Activated CD4-positive, alpha-beta memory T cell treated with anti-CD3 and anti-CD28 coated beads, Interleukin-2, amount 10 ng/mL, durations not matched to agents 7 days and 5 days (primary cell): ENCODE measurements at places on chromosomes 7 and 10. TPM values are rescaled to one million over a fixed set of nuclear protein-coding genes. Genes with fewer than 3 reads are reported as not detected.

DNA sequence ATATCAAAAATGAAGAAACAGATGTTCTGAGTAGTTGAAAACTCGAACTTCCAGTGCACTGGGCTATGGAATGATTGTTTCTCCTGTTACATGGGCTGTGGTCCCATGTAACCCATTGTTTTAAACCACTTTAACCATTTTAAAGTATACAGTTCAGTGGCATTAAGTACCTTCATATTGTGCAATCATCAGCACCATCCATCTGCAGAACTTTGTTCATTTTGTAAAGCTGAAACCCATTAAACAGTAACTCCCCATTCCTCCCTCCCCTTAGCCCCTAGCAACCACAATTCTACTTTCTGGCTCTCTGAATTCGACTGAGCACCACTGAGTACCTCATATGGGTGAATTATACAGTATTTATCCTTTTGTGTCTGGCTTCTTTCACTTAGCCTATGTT, 217.4 kb downstream of the LRMDA start:
- no peak for DNase-seq
- H3K27ac ChIP-seq = no peak overlapping the region
- H3K27me3 ChIP-seq = peaks cover 2% of the 10 kb centered on the region

DNA sequence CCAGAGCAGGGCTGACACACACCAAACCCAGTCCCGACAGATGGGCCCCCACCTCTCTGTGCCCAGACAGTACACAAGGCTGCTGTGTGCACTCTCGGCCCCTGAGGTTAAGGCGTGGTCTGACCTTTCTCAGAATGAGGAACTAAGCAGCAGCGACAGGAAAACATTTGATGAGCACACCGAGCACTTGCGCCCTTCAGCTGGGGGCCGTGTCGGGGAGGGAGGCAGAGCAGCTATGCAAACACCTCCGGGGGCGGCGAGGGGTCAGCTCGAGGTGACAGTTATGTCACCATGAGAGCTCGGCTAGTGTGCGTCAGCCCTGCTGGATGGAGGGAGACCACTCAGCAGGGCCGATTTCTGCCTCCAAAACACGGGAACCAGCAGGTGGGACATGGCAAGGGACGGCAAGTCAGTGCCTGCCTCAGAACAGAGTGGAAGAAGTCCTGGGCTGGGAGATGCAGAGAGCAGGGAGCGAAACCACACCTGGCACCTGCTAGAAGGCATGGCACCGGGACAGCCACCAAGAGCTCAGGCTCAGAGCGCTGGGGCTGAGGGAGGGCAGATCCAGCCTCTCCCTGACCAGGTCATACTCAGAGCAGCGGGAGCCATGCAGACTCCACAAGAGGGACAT, 57.4 kb downstream of the CHST15 start:
- no peaks in the 10 kb centered on the region for H3K36me3 ChIP-seq
- peaks cover 8% of the 10 kb centered on the region for H3K27me3 ChIP-seq

GPR26 gene
- not detected for total RNA-seq

DNA sequence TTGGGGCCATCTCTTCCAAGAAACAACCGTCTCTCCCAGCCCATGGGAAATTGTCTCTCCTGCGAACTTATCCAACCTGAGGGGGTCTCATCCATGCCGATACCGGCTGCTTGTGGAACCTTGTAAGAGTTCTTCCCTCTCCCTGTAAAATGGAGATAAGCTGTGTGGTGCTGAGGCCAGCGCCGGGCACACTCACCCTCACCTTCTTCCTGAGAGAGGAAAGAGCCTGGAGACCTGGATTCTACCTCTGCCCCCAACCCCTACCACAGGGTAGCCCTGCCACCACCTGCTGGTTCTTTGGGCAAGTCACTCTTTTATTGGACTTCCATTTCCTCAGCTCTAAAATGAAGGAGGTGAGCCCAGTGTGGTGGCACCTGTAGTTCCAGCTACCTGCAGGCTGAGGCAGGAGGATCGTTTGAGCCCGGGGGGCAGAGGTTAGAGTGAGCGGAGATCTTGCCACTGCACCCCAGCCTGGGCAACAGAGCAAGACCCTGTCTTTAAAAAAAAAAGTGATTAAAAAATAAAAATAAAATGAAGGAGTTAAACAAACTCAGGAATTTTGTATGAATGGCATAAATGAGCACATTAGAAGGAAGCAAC, 38.4 kb upstream of the PSAP start:
- peak overlapping the region; percentile 71 for H3K4me3 ChIP-seq
- H3K4me1 ChIP-seq = peaks cover 10% of the 10 kb centered on the region
- DNase-seq = no peak

DNA sequence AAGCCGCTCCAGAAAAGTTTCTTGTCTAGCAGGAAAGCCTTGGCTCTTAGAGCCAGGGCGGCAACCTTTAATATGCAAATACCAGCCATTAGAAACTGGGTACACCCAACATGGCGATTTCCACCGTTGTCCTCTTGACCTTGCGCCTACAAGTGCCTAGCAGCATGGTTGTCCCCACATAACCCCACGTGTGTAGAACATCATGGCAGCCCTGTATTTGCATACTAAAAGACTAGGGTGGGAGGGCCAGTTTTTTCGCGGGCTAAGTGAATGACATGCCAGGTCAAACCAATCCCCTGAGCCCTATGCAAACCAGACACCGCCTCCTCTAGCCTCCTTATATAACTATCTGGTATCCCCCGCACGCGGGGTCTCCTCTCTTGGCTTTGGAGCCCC, 58.4 kb upstream of the FZD8 start:
- H3K27ac ChIP-seq = no peak overlapping the region
- no peaks in the 10 kb centered on the region for H3K4me1 ChIP-seq
- H3K36me3 ChIP-seq = no peaks in the 10 kb centered on the region

ACTL6B gene
- not detected for total RNA-seq

FAM25G gene
- total RNA-seq = not detected

DNA sequence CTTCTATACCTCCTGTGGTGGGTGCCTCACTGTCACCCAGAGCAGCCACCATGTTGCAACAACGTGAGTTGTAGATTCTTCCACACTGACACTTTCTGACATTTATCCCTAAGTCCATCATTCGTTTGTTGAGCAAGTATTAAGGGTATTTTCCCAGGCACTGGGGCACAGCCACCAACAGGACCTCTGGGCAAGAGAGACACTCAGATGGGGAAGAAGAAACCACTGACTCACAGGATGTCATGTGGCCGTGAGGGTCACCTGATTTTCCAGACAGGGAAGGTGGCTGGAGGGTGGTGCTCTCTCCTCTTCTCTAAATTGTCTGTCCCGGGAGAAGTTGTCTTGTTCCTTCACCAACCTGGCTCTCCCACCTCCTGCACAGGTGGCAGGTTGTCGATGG, 51.7 kb upstream of the PPIF start:
- H3K27me3 ChIP-seq = no peaks in the 10 kb centered on the region
- DNase-seq = peak; percentile 46
- peak overlapping the region; percentile 76 for H3K27ac ChIP-seq
- H3K36me3 ChIP-seq = peaks cover 53% of the 10 kb centered on the region

OPN4 gene
- total RNA-seq = not detected

- no peaks in the 10 kb centered on the region for H3K4me1 ChIP-seq
- no peaks in the 10 kb centered on the region for H3K36me3 ChIP-seq
- DNase-seq = no peak
- no peak overlapping the region for H3K4me3 ChIP-seq
Observed at GRCh38 chr10:76133597-76134255, 702.3 kb downstream of the LRMDA start.

DNA sequence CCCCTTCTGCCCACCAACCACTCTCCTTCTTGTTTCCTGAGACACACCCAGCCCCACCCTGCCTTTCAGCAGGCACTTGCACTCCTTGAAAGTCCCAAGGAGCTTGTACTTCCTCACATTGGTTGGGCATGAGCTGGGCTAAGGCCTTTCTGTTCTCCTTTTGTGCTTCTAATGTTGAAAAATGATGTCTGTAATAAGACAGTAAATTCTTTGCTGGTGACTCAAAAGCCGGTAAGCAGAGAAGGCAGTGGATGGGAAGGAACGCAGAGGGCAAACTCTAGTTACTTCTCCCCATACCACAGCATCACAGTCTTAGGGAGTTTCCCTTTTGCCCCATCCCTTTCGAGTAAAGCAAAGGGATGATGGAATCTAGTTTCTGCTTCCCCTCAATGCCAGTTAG, 185.6 kb downstream of the PLXNA4 start:
- H3K27ac ChIP-seq = no peak overlapping the region
- no peaks in the 10 kb centered on the region for H3K36me3 ChIP-seq
- H3K4me1 ChIP-seq = peaks cover 12% of the 10 kb centered on the region
- H3K4me3 ChIP-seq = no peak overlapping the region

- no peak overlapping the region for H3K4me3 ChIP-seq
- peaks cover 4% of the 10 kb centered on the region for H3K27me3 ChIP-seq
- no peaks in the 10 kb centered on the region for H3K36me3 ChIP-seq
- no peak overlapping the region for H3K27ac ChIP-seq
- DNase-seq = no peak
Observed at GRCh38 chr7:36129048-36129534, 24.0 kb upstream of the EEPD1 start.

SLK gene
- 32.7 TPM for total RNA-seq

TUBAL3 gene
- total RNA-seq = not detected

DNA sequence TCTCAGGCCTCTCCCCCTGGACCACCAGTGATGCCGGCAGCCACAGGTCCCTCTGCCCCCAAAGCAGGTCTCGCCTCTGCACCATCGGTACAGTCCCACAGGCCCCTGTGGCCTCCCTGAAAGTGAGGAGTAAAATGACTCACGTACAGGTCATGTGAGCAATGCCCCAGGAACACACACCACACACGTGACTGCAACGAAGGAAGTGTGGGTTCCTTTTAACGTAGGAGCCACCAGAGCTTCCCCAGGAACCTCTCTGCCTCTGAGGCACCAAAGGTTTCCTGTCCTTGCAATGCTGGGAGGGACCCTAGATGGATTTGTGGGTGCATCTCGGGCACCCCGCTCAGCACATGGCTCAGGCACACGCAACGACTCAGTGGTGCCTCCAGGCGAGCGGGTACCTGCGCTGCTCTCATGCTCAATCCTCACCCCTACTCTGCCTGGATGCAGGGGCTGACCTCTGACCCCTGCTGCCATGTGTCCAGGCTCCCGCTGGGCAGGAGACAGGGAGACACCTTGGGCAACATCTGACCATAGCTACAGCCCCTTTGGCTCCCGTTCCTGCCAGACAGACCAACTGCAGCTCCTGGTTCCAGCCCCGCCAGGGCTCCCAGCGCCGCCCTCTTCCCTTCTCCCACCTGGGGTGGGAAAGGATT, 120.7 kb downstream of the PRKAG2 start:
- peak overlapping the region; percentile 28 for H3K4me3 ChIP-seq
- no peaks in the 10 kb centered on the region for H3K36me3 ChIP-seq
- peak overlapping the region; percentile 36 for H3K27ac ChIP-seq

IFIT1 gene
- total RNA-seq = 71.6 TPM

GRCh38 chr10:110992006-110992800, 72.8 kb downstream of the SHOC2 start:
- peak overlapping the region; percentile 11 for H3K4me3 ChIP-seq
- H3K4me1 ChIP-seq = peaks cover 25% of the 10 kb centered on the region
- no peaks in the 10 kb centered on the region for H3K27me3 ChIP-seq
- no peak for DNase-seq

DNA sequence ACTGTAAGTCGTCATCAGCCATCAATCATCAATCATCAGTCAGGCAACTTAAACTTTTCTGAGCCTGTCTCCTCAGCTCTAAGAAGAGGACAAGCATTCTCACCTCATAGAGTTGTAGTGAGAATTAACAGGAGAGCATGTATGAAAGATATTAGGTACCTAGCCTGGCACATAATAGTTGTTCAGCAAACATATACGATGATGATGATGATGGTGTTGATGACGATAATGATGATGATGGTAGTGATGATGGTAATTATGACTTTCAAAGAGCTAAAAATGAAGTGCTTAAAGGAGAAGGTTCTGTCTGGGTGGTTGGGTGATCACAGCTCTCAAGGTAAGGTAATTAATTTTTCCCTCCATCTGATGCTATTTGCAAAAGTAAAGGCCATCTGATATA, 55.1 kb upstream of the ADRB1 start:
- H3K27me3 ChIP-seq = peaks cover 59% of the 10 kb centered on the region
- no peak overlapping the region for H3K4me3 ChIP-seq
- no peak for DNase-seq
- H3K36me3 ChIP-seq = peaks cover 7% of the 10 kb centered on the region
- peaks cover 22% of the 10 kb centered on the region for H3K4me1 ChIP-seq

DNA sequence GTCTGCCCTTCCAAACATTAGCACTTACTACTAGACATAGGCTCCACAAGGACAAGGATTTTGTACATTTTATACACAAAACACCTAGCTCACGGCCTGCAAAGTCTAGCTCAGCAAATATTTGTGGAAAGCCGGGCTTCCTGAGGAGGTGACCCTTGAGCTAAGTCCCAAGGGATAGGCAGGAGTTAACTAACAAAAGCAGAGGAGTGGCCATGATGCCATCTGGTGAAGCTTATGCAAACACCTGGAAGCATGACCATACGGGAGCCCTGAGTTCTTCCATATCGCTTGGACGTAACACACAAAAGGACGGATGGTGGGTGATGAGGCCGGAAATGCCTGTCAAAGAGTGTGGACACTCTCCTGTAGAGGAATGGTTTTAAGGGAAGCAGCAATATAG, 25.9 kb upstream of the YAE1 start:
- no peak for DNase-seq
- H3K27ac ChIP-seq = no peak overlapping the region
- no peaks in the 10 kb centered on the region for H3K4me1 ChIP-seq
- peaks cover 11% of the 10 kb centered on the region for H3K27me3 ChIP-seq
- no peaks in the 10 kb centered on the region for H3K36me3 ChIP-seq

TCERG1L gene
- not detected for total RNA-seq

MCM7 gene
- total RNA-seq = 273 TPM

GRCh38 chr10:130042381-130042780, 68.2 kb downstream of the C10orf143 start:
- no peak for DNase-seq
- H3K27ac ChIP-seq = no peak overlapping the region
- H3K36me3 ChIP-seq = no peaks in the 10 kb centered on the region
- H3K27me3 ChIP-seq = peaks cover 3% of the 10 kb centered on the region

ACTA2 gene
- 14.7 TPM for total RNA-seq

- no peak overlapping the region for H3K4me3 ChIP-seq
- DNase-seq = no peak
- no peaks in the 10 kb centered on the region for H3K27me3 ChIP-seq
- H3K36me3 ChIP-seq = no peaks in the 10 kb centered on the region
- H3K4me1 ChIP-seq = peaks cover 4% of the 10 kb centered on the region
- H3K27ac ChIP-seq = no peak overlapping the region
Observed at GRCh38 chr7:2826771-2827170, 17.3 kb downstream of the GNA12 start.

DNA sequence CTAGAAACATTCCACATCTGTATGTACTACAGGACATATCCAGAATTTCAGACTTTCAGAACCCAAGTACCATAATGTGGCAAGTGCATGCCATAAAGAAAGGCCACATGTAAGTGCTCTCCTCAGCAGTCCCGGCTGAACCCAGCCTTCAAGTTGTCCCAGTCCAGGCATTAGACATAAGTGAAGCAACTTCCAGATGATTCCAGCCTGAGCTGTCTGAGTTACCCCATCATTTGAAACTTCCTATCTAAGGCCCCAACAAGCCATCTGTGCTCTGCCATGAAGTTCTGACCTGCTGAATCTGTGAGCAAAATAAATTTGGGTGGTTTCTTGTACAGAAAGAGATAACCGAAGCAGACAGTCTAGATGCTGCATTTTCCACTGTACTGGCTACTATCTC, 218.8 kb downstream of the IPMK start:
- H3K4me3 ChIP-seq = no peak overlapping the region
- no peaks in the 10 kb centered on the region for H3K4me1 ChIP-seq
- no peak for DNase-seq
- H3K27ac ChIP-seq = no peak overlapping the region

SPDYE16 gene
- 0.25 TPM for total RNA-seq
